ENCODE measurements at places on chromosomes 6 and 20. TPM values are rescaled to one million over a fixed set of nuclear protein-coding genes. Genes with fewer than 3 reads are reported as not detected.

The GSTA3 gene
- not detected for polyA plus RNA-seq

The PNPLA1 gene
- 0.12 TPM for polyA plus RNA-seq

- DNase-seq, result no peak
These were observed 536.0 kb downstream of the BCKDHB start for GRCh38 chr6:80642452-80642851.

DNA sequence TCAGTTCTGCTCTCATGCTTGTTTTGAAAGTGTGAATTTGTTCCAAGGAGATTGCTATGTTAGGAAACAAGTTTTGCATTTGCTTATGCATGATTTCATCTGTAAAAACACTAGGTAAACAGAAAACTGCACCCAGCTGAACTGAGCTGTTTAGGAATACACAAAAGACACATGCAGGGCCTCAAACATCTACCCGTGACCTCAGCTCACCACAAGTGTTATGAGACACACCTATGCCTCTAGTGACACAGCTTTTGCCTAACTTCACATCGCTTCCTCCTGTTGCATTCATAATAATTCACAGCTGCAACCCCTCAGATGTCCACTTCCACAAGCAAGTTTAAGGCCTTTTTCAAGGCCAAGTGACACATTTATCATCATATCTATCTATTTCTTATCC lies 98.0 kb upstream of the SLC24A3 start:
- DNase-seq, result no peak

DNA sequence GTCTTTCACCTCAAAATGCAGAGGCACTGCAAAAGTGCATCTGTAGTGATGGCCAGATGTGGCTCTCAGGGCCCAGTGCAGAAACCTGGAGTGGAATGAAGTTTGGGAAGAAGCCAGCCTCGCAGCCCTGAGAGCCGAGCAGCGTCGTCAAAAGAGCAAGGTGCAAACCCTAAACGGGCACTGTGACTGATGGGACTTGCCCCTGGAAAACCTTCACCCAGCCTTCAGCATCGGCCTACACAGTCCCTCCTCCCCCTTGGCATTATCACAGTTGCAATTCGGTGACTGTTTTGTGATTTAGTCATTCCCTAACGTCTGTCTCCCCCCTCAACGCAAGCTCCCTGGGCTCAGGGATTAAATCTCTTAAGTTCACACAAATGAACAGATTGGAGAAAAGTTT lies 38.6 kb downstream of the TAF4 start:
- DNase-seq, result no peak

DNA sequence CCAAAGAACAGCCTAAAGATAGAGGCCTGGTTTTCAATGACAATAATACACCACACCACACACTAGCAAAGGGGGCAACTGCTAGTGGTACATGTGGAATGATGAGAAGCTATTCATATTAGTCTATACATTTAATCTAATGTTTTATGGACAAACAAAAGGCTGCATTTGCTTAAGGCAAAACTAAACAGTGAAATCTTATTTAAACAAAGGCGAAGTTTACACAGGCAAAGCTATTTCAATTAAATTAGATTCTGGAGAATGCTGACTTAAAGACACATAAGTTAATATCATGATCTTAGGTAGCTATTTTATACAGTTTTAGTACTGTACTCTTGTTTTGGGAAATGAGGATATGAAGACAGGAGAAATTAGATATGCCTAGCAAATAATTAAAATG lies 53.9 kb upstream of the SIM1 start:
- no peak for DNase-seq

DNA sequence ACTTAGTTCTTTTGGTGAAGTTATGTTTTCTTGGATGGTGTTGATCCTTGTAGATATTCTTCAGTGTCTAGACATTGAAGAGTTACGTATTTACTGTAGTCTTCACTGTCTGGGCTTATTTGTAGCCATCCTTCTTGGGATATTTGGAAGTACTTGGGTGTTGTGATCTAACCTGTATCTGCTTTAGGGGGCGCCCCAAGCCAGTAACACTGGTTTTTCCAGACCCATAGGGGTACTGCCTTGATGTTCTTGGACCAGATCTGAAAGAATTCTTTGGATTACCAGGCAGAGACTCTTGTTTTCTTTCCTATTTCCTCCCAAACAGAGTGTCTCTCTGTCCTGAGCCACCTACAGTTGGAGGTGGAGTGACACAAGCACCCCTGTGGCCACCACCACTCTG lies 309.1 kb upstream of the IMPG1 start:
- DNase-seq, result no peak

DNA sequence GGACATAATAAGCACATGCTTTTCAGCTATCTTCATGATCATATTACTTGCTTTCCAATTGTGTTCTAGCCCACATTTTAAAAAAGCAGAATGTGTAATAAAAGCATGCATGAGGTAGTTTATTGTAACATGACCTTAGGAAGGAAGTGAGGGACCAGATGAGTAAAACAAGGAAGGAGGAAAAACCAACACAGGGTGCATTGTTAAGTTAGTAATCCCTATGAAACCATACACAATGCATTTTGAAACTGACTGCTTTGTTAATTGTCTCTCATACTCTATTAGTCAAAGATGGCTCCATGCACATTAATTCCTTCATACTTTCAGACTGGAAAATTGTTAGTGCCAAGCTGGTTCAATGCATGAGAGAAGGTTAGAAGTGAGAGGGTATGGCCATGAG lies 37.7 kb upstream of the CENPW start:
- DNase-seq, result no peak

DNA sequence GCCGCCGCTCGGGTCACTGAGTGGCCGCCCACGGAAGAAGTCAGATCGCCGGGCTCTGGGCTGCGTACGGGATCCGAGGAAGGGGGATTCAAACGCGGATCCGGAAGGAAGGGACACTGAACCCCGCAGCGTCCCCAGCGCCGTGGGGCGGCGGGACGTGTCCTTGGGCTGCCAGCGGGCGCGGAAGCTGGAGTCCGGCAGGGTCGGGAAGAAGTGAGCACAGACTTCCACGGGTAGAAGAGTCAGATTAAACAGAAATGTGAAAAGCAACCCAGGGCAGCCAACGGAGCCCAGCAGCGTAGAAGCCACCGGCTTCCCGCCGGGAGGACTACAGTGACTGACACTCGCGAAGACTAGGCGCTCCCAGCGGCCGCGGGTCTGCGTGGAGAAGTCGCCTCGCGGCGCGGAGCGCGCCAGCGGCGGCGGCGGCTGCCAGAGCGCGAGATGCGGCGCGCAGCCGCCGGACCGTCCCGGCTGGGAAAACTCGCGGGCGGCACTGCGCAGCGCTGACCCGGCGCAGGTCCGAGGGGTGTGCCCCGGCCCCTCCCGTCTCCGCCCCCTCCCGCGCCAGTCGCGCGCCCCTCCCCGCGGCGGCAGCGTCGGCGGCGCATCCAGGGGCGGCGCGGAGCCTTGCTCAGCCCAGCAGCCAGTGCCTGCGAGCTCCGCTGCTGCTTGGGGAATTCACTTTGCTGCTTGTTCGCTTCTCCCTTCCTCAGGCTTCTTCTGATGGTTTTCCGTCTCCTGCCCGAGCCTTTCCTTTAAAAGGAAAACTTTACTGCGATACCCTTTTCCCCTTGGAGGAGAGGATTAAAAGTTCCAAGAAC lies at the start of gene SAMD5:
TSS of gene SAMD5 (plus strand) at position 649 of the 824 bp plus-strand sequence. CDS start 239 bp downstream, outside the sequence.
- peak; percentile 42 for DNase-seq

DNA sequence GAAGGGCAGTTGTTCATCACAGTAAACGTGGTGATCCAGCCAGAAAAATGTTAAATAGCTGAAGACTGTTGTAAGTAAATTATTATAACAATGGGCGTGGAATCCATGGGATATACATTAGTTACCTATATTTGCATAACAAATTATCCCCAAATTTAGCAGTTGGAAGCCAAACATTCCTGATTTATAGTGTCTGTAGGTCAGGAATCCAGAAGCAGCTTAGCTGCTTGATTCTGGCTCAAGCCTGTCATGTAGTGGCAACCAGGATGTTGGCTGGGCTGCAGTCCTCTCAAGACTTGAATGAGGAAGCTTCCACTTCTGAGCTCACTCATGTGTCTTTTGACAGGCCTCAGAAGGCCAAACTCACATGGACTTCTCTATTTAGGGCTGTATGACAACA lies 6.9 kb upstream of the ADGRB3 start:
- DNase-seq, result no peak

GRCh38 chr6:57256541-57256940 lies 34.4 kb upstream of the RAB23 start:
- DNase-seq, result no peak

Data from muscle of arm (tissue), 14 donors.